ENCODE measurements at places on chromosomes 2 and 18.

DNA sequence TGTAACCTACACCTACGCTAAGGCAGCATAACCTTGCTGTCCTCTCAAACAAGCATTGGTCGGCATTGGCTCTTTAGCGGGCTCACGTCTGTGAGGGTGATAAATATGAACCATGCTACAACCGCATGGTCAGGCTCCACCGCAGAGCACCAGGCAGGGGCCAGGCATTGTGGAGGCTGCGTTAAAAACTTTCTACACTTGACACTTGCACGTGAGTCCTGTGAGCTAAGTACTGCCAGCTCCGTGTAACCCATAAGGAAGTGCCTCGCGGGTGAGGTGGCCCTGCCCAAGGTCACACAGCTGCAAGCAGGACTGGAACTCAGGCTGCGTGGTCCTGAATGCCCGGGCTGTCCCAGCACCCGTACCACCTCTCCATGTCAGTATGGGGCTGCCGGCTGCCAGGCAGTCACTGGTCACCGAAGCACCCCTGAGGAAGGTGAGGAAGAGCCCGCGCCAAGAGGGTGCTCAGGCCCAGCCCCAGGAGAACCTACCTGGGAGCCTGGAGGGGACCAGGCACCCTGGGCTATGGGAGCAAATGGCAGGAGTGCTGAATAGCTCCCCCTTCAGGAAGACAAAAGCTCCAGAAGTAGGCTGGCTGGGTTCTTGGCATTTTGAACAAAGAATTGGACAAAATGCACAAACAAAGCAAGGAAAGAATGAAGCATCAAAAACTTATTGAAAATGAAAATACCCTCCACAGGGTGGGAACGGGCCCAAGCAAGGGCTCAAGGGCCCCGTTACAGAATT is 271.1 kb upstream of the RAB6C start:
- no peak for DNase-seq

GRCh38 chr2:38056216-38056615 is 19.7 kb downstream of the CYP1B1 start:
- no peak for DNase-seq

GRCh38 chr2:43438858-43439655 is 156.8 kb downstream of the THADA start:
- DNase-seq: no peak

DNA sequence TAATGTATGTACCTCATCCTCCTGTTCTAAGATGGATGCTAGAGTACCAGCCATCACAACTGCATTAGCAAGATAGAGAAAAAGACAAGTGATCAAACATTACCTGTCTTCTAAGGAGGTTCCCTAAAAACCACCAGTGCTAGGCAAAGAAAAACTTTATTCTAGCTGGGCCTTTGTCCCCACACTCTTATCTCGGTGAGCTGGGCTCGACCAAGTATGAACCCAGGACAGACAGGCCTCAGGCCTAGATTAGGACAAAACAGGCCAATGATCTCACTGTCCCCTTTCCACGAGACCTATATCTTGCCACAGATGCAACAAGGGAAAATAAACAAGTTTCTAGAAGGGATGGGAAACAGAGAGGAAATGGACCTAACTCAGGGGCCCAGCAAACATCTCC is 127.6 kb upstream of the PKDCC start:
- no peak for DNase-seq

- DNase-seq: no peak
These were observed 128.8 kb upstream of the MSH6 start for GRCh38 chr2:47653902-47654789.

DNA sequence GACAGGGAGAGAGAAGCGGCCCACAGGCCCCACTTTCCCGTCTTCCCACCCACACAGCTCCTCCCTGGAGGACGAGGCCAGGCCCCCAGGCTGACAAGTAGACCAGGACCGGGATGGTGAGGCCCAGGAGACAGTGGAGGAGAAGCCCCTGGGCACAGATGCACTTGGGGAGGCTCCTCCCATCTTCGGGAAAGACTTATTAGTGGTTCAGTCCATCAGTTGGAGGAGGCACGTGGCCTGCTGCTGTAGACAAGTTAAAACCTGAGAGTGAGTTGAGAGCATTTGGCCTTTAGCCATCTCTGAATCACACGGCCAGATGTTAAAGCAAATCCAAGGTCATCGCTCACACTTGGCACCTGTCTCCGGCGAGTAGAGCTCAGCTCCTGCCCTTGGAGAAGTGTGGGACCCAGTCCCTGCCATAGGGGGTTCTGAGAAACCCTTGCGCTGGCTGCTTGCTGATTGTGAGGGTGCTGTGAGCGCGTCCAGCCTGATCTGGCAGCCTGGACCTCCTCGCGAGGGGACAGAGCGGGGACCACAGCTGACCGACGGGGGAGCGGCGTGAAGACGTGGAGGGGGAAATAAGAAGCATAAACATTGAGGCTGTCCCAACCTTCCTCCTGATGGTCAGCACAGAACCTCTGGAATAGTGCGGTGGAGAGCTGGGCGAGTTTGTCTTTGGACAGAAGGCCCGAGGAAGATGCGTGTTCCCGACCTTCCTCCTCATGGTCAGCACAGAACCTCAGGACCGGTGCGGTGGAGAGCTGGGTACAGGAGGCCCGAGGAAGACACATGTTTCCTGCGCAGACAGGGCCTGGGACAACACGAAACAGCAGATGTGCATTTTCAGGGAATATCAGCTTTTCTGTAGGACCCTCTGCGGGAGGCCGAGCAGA is 24.7 kb upstream of the ALLC start:
- DNase-seq: peak; percentile 78

GRCh38 chr2:64391424-64391823 is 62.5 kb upstream of the LGALSL start:
- DNase-seq: no peak

DNA sequence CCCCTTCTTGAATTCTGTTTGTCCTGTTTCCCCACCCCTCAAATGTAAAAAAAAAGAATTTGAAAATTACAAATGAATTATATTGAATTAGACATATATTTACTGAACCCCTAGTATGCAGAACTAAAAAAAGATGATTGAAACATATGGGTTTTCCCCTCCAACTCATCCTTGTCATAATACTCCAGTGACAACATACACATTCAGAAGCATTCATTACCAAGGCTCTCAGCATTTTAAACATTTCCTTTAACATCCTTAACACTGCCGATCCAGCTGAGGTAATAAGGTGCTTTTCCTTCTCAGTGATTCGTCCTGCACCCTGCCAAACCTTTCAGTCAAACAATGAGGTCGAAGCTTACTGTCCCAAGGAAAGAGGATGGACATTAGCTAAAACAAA is 53.1 kb upstream of the DTNB start:
- no peak for DNase-seq

- no peak for DNase-seq
These were observed 184.1 kb downstream of the DLGAP1 start for GRCh38 chr18:4270988-4271387.

GRCh38 chr2:160703648-160704585 is 210.3 kb upstream of the RBMS1 start:
- DNase-seq: no peak

GRCh38 chr18:58177004-58177717 is 133.1 kb downstream of the NEDD4L start:
- DNase-seq: no peak

GRCh38 chr2:197369228-197369932 is 58.8 kb upstream of the ANKRD44 start:
- no peak for DNase-seq

- no peak for DNase-seq
These were observed 75.6 kb downstream of the TPGS2 start for GRCh38 chr18:36752929-36753865.

DNA sequence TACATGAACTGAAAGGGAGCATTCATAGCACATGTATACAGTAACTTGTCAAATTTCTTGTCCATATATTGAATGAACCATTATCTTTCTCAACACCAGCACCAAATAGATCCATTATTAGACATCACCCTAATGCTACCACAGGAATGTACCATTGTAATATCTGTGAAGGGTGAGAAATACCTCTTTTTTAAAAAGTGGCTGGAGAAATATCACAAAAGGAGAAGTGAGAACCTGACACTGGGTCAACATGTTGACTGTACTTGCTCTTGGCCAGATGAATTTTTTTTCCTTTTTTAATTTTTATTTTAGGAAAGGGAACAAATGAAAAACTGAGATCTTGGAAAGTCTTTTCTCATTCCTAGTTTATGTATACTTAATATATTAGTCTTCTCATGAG is 63.5 kb downstream of the CAVIN2 start:
- no peak for DNase-seq

- DNase-seq: no peak
These were observed 349.8 kb downstream of the TNS1 start for GRCh38 chr2:217652761-217653639.

DNA sequence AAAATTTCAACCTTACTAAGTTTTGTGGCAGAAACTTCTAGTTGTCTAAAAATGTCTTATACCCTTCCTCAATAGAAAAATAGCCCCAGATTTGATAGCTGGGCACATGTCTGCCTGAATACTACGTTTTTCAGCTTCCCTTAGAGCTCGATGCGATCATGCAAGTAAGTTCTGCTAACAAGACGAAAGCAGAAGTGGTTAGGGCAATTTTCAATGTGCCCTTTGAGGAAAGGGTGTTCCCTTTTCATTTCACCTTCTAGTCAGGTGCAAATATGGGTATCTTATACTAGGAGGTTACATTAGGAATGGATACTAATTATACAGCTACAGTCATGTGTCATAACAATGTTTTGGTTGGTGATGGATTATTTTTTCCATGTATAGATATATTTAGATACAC is 1572.1 kb upstream of the LRRTM1 start:
- no peak for DNase-seq

DNA sequence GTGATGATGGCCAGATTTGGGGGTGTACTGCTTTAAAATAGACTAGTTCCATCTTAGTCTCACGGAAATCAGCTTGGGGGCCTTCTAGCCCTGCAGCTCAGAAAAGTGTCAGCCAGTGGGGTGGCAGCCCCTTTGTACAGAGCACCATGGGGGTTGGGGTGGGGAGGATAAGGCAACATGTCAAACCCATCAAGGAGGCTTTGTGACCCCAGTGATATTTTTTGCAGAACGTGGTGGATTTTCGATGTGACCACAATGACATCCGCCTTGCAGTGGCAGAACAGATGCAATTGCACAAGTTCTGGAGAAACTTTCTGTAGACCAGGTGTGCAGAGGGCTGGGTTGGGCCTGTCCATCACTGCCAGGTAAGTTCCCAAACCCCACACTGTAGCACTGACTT is 3.0 kb upstream of the CD8A start:
- DNase-seq: no peak

- no peak for DNase-seq
These were observed 10.4 kb upstream of the GALNT1 start for GRCh38 chr18:35571138-35571537.

DNA sequence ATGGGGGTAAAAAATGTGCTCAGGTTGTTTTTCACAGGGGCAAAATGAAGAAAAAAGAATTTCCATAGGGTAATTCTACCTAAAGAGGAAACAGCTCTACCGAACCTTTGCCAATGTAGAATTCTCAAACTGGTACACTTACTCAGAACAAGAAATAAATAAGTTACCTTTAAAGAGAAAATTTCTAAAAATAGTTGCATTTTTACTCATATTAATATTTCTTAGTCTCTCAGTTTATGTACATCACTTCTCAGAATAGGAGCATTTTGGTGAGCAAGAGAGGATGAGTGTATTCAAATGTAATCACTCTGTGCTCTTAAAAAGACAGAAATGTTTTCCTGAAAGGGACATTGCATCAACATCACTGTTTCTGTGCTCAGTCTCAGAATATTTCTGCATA is 574.7 kb upstream of the SLC8A1 start:
- no peak for DNase-seq

- no peak for DNase-seq
These were observed 103.5 kb downstream of the DNER start for GRCh38 chr2:229610872-229611271.

DNA sequence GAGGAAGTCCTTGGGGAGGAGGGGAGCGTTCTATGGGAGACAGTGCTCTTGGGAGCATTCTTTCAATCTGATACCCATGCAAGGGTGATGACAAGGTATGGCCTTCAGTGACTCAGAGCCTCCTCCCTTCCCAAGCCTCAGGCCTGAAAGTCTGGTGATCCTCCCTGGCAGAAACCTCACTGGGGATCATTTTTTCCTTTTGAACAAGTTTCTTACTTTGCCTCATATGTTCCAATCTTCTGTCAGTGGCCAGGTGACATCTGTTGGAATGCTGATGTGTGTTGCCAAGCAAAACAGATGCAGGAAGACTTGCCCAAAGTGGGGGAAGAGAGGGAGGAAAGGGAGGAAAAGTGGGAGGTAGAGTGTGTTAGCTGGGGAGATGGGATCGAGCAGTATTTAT is 224.8 kb downstream of the NEDD4L start:
- no peak for DNase-seq

- DNase-seq: peak; percentile 79
These were observed 540 bp upstream of the RAB10 start for GRCh38 chr2:26033270-26033817.

DNA sequence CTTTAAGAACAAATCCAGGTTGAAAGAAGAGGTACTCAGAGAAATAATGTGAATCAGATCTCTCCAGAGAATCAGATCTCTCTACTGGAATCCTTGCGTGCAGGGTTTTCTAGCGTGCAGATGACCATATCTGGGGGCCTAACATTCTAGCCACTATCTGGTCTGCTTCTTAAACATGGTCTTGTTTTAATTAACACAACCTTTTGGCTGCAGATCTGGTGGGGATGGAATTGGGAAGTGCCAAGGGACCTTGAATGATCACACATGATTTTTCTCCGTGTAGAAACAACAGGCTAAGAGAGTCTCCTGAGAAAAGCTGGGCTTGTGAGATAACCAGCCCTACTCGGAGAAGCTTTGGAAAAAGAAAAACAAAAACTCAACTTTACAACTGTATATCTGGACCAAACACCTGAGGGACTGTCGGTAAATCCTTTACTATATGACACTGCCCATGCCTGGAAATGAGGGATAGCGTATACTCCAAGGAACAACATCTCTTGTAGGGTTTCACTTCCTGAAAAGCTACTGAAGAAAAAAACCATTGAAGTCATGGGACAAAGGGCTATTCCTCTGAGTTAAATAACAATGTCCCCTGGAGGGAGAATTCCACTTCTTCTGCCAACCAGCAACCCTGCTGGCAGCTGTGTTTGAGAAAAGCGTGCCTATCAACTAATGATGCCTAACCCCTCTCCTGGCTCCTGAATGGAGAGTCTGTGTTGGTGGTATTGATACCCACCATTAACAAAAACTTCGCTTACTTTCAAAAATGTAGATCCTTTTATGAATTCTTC is 171.0 kb upstream of the REV1 start:
- no peak for DNase-seq

DNA sequence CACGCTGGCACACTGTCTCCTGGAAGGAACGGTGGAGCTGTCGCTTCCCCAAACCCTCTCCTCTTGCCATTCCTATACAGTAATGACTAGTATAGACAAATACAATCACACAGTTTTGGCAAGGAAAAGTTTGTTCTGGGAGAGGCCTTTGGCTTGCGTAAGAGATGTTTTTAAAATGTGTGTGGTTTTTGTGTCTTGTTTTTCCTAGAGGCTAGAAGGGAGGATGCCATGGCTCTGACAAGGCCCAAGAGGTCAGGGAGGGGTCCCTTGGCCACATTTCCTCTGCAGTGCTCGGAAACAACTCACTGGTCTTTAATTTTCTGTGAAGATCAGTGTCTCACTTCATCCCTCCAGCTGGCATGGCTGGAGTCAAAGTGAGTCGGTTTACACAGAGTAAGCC is 195.9 kb downstream of the SH3RF3 start:
- DNase-seq: no peak

- no peak for DNase-seq
These were observed 227.5 kb downstream of the LDLRAD4 start for GRCh38 chr18:13446024-13446423.

- no peak for DNase-seq
These were observed 712.5 kb downstream of the TDRD15 start for GRCh38 chr2:21836261-21836660.

- DNase-seq: no peak
These were observed 440.0 kb upstream of the POU3F3 start for GRCh38 chr2:104413890-104414289.
